Stimulated activated CD4-positive, alpha-beta T cell treated with anti-CD3 and anti-CD28 coated beads, Interleukin-15, amount 100 ng/mL, for 1 hour (primary cell): ENCODE measurements at places on chromosomes 7 and 10.

GRCh38 chr7:20240080-20240926, 23.1 kb upstream of the MACC1 start:
- no peak for DNase-seq

GRCh38 chr10:21807180-21807579, 196.3 kb downstream of the DNAJC1 start:
- DNase-seq, result no peak

GRCh38 chr10:78494179-78494578, 460.5 kb downstream of the RPS24 start:
- no peak for DNase-seq

DNA sequence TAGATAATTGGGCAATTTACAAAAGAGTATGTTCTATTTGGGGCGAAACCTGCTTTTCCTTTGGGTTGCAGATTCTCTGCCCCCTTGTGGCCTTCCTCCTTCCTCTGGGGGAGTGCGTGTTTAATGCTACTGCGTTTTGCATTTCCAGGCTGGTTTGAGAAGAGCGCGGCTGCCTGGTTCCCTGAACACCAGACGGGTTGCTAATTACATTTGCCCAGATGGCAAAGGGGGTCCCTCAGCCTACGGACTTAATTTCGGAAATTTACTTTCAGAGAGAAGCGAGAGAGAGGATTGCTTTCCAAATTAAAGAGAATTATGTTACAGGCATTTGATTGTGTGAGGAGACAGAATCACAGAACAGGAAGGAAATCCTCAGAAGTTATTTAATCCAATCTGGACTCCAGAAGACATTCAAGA, 91.9 kb upstream of the JAZF1 start:
- no peak for DNase-seq

DNA sequence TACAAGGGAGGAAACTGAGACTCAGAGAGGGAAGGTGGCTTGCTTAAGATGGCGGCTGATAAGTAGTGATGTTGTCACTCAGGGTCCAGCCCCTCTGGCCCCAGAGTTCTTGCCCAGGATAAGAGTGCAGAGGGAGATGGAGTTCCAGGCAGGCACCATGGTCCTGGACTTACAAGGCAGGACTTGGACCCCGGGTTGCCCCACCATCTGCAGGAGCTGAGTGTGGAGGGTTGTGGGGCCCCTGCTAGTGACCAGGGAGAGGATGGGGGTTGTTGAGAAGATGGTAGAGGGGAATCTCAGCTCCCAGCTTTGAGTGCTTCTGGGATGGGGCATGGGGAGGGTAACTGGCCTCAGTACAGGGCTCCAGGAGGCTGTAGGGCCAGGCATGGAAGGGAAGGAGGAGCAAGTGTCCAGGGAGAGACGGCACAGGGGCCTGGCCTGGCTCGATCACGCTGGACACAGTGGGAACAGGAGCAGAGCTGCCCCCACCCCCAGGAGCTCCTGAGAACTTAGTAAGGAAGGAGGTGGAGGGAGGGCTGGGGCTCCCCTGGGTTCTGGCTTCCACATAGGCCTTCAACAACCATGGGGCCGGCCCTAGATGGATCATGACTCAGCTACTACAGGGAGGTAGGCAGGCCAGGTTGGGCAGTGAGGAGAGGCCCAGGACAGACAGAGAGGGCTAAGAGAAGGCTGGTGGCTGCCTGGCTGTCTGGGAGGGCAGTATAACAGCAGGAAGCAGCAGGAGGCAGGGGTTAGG, 28.2 kb downstream of the PPIF start:
- no peak for DNase-seq

- DNase-seq, result no peak
Observed at GRCh38 chr10:52771534-52772445, 794 bp downstream of the MBL2 start.

GRCh38 chr10:88236121-88236743, 346.9 kb downstream of the RNLS start:
- no peak for DNase-seq

DNA sequence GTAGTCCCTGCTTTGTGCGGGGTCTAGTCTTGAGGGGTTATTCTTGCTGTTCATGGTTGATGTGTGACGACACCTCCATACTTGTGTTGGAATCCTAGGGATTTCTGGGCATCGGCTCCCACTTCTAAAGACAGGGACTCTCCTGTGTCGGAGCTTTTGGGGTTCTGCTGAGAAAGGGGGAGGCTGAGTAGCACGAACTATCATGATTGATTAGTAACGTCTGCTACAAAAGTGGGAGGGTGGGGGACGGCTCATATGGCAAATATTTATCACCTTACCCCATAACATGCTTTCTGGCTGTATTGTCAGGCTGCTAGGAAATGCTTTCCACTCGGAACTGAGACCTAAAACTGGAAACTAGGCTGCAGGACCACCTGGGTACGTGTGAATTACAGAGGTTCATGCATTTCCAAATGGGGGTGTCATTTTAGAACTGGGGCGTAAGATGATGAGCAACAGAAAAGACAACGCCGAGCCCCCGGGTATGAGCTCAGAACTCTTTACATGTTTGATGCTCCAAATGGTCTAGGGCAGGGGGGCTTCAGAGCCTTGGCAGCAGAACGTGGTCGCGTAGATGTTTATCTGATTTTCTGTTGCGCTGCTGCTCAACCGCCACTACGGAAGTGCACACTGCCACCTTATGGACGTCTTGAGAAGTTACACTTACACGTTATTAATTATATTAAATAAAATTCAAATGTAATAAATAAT, 15.1 kb upstream of the NME8 start:
- no peak for DNase-seq

DNA sequence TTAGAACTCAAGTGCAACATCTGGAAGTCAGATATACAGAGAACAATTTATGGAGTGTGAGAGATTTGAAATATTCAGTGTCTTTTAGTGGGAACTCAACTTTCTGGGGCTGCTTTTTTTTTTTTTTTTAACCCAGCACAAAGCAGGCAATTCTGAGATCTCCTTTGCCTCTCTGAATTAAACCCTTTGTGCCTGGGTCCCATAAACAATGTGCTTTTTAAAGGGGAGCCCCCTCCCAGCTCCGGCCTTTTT, 146.8 kb downstream of the CELF2 start:
- no peak for DNase-seq

DNA sequence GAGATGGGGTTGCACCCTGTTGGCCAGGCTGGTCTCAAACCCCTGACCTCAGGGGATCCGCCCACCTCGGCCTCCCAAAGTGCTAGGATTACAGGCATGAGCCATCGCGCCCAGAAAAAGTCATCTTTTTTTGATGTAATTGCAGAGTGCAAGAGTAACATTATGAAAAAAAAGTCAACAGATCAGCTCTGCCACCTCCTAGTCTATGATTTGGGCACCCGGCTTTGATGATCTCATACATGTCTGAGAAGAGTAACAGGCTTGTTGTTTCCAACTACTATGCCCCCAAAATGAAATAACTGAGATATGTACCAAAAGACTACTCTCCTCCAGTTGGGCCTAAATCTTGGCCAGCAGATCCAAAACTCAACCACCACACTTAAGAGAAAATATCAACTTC, 40.8 kb downstream of the VOPP1 start:
- no peak for DNase-seq

GRCh38 chr7:11193131-11193867, 219.6 kb downstream of the PHF14 start:
- DNase-seq, result no peak

DNA sequence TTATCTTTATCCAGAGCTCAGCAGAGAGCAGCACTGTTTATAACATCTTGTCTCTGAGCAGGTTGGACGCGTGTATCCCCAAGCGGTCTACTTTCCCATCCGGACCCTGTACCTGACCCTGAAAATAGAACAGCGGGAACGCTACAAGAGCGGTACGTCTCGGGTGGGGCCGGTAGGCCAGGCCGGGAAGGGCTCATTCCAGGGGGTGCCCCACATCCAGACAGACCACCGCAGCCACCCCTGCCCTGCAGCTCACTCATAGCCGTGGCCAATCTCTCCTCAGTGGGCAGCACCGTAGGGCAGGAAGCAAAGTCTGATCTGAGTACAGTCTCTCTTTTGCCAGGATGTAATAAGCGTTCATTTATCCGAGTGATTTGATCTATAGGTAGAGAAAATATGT, 113.7 kb downstream of the TRRAP start:
- no peak for DNase-seq

DNA sequence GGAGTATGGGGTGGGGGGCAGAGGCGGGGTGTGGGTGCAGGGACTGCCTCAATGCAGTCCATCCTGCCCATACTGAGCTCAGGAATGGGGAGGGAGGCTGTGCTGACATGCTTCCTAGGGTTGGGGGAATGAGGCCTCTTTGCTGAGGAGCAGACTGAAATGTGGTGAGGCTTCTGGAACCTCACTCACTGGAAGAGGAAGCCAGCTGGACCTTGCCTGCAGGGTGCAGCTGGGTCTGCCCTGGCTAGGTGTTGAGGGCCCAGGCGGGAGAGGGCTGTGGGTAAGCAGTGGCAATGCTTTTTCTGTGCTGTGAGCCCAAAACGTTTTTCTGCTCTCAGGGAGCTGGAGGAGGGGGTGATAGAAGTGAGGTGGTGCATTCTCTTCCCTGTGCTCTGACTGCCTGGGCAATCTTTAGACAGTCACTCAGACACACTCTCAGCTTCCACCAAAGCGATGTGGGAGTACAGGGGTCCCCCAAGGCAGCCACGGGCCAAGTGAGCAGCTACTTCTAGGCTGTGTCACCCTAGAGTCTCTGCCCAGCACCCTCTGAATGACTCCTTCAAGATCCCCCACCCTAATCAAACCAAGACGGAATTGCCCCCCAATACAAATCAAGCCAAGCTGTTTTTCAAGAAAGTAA, 41.1 kb upstream of the BMPR1A start:
- DNase-seq, result no peak

- DNase-seq, result no peak
Observed at GRCh38 chr10:125368146-125368545, 207.8 kb upstream of the CTBP2 start.

DNA sequence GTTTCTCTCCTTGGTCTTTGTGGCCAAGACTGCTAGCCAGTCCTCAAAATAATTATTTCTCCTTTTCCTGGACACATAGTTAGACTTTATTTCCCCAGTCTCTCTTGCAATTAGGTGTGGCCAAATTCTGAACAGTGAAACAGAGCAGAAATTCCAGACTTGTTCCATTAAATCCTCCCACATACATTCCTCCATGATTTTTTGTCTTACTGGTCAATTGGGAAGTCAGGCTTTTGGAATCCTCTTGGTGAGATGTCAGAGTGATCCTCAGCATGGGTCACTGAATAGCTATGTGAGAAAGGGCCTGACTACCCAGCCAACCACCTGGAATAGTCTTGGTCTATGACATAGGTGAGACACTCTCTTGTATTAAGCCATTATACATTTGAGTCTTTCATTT, 164.2 kb downstream of the DGKI start:
- no peak for DNase-seq
